ENCODE measurements at places on chromosomes 3 and 15.

GRCh38 chr3:84724877-84725276 lies 233.9 kb upstream of the CADM2 start:
- no peak for DNase-seq

DNA sequence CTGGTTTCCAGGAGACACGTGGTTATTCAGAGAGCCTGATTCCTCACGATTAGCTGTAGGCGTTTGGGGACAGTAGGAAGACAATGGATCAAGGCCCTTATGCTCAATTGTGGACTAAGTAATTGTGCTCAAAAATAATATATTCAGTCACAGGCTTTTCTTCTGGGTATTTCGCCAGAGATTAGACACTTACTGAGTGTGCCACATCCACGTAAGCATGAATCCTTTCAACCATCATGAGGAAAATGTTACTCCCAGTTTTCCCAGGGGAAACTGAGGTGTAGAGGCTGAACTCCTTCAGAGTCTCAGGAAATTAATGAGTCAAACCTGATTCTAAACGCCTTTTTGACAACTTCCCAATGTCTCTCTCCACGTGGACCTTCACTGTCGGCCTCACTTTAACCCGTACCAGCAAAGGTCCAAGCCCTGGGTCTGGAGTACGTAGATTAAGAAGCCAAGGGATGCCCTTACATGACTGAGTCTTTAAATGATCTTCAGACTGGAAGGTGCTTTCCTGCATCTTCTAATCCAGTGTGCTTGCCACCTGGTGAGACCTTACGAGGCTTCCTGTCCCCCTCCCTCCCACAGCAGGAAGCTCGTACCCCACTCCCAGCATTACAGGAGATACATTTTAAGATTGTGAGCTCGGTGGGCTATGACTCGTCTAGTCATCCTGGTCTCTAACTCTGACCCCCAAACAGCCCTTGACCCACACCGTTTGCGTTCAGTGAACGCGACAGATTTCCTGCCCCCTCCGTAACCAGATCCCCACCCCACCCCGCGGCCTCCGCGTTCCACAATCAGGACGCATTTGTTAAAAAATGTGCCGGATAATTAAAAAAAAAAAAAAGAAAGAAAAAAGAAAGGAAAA lies 1.7 kb downstream of the PKM start:
- DNase-seq, result no peak

DNA sequence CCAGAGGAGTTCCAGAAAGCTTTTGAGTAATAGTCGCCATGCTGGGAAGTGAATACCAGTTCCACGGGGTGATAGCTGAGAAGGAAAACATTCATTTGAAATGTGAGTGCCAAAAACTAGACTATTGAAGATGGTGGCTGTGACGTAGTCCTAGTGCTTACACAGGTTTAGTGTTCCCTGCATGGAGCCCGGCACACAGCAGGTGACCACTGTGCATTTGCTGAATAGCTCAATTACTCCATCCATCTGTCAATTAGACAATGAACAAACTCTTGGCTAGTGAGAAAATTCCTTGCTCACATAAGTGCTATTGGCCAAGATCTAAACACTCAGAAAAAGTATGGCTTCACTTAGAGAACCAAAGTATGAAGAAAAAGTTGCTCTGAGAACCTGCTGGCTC lies 448.1 kb upstream of the WNT5A start:
- DNase-seq, result no peak

GRCh38 chr3:134148534-134148933 lies 102.1 kb downstream of the RYK start:
- no peak for DNase-seq

- DNase-seq, result no peak
These were observed 2.8 kb upstream of the ISG20 start for GRCh38 chr15:88636050-88636449.

DNA sequence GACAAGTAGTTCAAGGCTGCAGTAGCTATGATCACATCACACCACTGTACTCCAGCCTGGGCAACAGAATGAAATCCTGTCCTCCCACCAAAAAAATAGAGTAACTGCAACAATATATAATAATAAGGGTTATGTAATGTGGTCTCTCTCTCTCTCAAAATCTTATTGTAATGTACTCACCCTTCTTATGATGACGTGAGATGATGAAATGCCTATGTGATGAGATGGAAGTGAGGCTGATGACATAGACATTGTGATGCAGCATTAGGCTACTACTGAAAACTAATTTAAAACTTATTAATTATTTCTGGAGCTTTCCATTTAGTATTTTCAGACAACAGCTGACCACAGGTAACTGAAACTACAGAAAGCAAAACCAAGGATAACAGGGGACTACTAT lies 27.4 kb downstream of the TASOR start:
- no peak for DNase-seq

DNA sequence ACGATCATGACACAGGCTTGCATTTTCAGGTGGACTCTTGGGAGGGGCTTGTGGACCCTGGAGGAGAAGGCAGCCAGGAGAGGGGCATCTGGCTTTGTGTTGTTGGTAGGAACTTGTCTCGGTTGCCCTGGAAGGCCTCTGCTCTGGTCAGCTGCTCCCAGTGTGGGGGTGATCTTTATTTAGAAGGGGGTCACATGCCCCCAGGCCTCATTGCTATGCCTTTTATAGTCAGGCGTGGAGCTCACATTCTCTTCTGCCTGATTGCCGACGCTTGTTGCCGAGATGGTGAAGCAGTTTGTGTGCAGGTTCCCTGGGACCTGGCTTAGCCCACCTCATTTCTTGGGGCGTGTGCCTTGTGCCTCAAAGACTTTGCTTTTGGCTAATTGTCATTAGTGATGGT lies 66.6 kb downstream of the IGF1R start:
- no peak for DNase-seq

DNA sequence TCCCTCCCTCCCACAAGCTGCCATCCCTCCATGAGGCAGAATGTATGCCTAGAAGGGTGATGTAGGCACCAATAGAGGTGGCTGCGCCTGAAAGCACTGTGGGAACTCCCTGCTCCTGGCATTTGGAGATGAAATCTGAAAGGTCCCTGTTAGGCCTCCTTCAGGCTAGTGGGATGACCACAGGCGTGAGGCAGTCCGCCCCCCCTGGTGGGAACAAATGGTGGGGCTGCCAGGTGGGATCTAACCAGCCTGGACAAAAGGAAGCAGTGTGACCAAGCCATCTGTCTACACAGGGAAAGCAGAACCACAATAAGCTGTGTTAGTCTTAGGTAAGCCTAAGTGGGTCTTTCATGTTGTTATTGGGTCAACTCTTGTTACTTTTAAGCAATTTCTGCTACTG lies 25.3 kb downstream of the IL5RA start:
- no peak for DNase-seq

GRCh38 chr3:57006949-57007419 lies 53.5 kb upstream of the SPATA12 start:
- no peak for DNase-seq

DNA sequence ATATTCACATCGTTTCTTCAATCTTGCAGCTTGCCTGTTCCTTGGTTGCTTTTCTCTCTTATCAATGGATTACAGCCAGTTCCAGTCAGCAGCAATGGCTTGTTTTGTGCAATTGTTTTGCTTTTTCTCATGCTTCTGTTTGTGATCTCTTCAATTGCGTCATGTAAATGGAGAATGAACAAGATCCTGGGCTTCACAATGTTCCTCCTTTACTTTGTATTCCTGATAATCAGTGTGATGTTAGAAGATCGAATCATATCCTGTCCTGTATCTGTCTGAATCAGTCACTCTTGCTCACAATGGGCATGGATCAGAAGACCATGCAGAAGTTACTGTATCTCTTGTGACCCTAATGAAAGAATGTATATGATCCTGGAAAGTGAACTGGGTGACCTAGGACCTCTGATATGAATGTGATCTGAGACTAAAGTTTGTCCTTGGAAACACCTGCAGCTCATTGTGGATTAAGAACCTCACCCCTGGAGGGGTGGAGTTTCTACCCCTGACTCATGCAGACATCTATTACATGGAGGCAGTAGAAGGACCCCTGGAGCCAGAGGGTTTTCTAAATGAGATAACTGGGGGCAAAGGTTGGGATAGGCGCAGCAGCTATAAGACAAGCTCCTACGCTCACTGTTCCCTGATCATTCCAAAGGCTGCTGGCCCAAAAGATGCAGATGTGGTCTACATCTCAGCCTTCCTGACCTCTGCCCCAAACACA lies 32.2 kb downstream of the SLC24A1 start:
- no peak for DNase-seq

DNA sequence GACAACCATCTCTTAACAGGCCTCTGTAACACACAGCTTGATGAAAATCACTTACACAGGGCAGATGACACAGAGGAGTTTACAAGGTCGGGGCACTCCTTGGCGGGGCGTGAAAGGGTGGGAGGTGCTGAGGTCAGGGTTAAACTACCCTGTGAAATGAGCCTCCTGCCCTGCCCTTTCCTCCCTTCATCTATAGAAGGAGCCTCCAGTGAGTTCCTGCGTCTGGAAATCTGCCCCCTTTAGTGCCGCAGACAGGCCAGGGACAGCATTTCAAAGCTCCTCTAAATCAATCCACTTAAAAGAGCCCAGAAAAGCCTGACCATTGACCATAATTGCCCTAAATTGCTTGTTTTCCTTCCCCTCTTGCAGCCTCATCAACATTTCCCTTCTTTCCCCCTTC lies 1.9 kb downstream of the ROBO1 start:
- no peak for DNase-seq

DNA sequence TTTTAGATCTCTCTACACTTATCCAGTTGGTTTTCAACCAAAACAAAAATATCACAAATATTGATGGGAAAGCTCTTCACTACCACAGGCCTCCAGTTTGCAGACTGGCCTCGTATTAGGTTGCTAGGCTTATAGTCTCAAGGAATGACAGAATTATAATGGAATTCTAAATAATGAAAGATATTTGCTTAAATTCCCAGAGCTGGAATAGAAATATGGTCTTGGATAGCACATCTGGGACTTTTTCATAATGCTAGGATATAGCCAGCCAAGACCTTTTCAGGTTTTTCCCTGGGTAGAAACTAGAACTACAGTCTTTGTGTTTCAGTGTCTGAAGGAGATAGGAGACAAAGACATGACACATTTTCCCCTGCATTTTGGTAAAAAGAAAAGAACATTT lies 121.9 kb upstream of the STAC start:
- no peak for DNase-seq

DNA sequence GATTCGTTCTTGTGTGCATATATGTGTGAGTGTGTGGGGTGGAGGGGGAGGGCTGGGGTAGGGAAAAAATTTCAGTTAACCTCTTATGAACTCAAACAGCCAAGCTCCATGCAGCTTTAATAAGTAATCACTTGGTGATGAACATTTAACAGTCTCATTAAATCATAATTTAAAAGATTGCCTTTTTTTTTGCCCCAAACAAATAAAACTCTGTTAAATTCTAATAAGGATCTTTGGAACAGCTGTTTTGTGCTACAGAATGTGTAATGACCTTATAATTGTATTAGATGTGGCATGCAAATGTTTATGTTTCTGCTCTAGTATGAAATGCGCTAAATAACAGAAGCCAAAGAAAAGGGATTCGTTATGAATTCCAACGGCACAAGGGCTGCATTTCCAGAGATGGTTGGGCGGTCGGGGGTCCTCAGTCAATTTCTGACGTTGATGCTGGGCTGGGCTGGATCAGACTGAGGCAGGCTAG lies 80.0 kb upstream of the RORA start:
- no peak for DNase-seq

DNA sequence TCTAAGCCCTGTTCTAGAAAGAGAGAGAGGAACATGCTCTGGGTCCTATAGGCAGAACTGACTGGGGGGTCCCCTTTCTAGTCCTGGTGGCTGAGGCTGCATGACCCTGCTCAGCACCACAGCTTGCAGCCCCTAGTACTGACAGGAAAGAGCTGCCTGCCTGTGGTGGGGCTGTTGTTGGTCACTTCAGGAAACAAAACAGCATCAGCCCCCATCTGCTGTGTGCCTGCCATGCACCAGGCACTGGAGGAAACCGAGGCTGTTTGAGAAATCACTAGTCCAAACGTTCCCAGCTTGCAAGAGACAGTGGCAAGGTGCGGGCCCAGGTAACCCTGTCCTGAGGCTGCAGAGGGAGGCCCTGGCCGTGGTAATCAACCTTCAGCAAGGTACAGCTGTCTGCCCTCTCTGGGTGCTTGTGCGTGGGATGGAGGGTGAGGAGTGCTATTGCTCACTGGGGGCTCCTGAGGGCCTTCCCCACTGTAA lies 90.6 kb downstream of the IQSEC1 start:
- no peak for DNase-seq

DNA sequence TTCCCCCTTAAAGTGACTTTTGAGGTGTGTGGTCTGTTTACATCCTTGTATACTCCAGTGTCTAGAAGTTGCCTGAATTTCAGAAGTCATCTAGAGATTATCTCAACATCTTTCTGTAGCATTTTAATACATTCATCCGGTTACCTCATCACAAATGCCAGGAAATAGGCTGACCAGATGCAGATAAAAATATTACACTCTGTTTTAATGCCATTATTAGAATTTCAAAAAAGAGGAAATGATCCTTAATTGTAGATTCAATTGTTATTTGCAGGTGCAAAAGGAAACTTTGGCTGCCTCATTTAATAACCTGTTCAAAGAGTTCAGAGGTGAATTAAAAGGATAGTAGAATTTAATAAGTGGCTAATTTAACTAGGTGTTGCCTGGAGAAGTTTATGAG lies 290.9 kb downstream of the C3orf38 start:
- no peak for DNase-seq

DNA sequence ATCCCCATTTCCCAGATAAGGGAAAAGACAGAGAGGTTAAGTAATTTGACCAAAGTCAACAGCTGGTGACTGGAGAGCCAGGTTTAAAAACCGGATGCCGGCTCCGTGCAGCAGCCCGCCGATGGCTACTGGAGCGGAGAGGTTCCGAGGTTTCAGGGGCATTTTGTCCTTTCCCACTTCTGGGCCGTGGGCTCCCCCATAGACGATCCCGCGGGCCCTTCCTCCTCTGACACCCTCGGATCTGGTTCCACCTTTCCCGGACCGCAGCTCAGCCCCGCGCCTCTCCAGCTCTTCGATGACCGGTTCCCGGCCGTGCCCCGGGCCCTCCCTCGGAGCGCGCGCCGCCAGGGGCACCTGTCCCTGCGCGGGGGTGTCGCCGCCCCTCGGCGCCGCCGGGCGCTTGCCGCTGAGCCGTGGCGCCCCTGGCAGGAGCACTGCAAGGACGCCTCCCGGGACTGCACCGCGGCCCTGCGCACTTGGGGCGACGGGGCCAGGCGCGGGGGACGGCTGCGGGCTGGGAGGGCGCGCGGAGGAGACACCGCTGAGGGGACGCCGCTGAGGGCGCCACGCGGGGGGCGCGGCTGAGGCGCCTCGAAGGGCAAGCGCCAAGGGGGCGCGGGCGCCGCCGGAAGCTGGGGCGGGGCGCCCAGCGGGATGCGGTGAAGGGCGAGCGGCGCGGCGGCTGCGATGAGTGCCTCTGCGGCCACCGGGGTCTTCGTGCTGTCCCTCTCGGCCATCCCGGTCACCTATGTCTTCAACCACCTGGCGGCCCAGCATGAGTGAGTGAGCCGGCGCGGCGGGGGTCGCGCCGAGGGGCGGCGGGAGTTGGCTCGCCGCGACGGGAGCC lies at the start of gene TM6SF1:
Gene TM6SF1, plus strand, starts transcription at position 652 of the 847 bp plus-strand sequence. Its CDS starts 36 bp downstream, at position 688.
- DNase-seq, result no peak

DNA sequence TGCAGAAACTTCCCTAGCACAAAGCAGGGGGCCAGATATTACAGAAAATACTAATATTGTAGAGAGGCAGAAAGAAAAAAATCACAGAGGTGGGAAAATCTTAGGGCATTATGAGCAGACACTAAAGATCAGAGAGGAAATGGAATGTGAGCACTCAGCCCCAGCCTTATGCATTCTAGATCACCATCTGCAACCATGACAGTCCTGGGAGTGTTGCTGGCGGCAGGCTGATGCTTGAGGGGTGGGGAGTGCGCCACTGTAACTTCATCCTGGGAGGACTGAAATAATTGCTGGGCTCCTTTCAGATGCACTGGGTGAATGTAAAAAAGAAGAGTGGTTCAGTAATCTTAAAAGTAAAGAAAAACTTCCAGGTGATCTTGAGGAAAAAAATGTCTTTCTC lies 427.6 kb upstream of the SEMA6D start:
- DNase-seq, result no peak

All from SIG-M5 (cell line).